Choroid plexus epithelial cell (primary cell): ENCODE measurements at places on chromosomes 2 and 18.
A peak's percentile ranks its signal among the peaks of the same experiment; 100 is the strongest.

GRCh38 chr2:202773301-202773973 lies 98.1 kb downstream of the ICA1L start:
- DNase-seq: no peak

- no peak for DNase-seq
These were observed 6.5 kb upstream of the SMAD2 start for GRCh38 chr18:47936952-47937351.

DNA sequence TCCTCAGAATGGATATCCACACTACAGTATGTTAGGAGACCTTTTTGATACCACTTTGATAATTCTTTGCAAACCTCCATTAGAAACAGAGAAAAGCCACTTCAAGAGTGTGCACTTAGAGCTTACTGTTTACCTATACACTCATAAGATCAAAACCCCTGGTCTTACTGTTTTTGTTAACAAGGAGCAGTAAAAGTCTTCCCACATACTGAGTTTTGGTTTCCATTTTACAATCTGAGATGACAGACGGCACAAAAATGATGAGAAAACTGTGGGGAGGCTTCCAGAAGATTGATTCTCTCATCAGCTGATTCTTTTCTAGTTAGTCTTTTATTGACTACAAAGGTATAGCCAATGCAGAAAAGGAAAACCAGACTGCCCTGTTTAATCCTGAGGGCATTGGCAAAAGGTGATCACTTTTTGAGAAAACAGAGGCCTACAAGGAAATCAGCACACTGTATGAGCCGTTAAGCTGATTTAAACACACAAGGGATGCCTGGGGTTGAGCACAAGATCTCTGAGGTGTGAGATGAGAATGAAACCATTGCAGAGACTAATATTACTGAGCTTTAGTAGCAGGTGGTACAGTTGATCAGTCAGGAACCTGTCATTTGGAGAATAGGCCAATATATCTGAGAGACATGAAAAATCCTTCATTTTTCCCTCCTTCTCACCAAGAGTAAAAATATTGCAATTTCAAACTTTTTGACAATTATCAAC lies 368.6 kb downstream of the GRB14 start:
- no peak for DNase-seq

DNA sequence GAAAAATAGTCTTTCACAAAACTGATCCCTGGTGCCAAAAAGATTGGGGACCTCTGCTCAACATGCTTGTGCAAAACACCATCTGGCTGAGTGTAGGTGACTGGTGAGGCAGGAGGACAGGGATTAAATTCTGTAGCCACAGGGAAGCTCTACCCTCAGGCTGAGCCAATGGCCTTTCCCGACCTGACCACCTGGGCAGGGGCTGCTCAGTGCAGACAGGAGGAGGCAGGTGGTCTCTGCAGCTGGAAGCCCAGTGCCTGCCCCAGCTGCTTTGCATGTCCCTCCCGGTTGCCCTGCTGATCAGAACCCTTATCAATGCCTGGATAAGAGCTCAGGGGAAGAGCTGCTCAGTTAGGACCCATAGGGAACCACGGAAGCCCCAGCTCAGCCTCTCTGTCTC lies 235.3 kb downstream of the ANKRD36 start:
- no peak for DNase-seq

- DNase-seq: no peak
These were observed 35.1 kb upstream of the CD8A start for GRCh38 chr2:86825693-86826381.

DNA sequence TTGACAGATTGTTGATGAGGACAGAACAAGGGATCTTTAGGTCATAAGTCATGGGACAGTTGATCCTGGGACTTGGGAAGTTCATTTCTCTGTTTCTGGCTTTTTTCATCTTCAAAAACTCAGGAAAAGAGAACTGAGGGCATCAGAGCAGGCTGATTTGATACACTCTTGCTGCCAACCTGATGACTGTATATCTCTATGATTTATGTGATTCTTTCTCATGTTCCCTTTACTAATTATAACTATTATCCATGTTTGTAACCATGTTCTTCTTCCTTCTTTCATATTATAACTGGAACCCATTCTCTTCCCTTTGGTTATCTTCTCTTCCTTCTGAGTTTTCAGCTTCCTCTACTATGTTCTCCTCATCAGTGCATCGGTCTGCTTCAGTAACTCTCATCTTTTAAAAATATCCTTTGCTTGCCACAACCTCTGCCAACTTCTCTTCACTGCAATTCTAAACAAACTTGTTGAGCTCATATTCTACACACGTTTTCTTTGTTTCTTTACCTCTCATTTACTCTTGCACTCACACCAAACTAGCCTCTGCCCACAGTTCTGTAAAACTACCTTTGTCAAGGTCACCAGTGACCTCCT lies 13.5 kb downstream of the RASGRP3 start:
- DNase-seq: no peak

GRCh38 chr2:70087702-70088597 lies 673 bp downstream of the PCBP1 start:
- peak; percentile 62 for DNase-seq

GRCh38 chr18:28063271-28063761 lies 113.6 kb downstream of the CDH2 start:
- DNase-seq: peak; percentile 38

DNA sequence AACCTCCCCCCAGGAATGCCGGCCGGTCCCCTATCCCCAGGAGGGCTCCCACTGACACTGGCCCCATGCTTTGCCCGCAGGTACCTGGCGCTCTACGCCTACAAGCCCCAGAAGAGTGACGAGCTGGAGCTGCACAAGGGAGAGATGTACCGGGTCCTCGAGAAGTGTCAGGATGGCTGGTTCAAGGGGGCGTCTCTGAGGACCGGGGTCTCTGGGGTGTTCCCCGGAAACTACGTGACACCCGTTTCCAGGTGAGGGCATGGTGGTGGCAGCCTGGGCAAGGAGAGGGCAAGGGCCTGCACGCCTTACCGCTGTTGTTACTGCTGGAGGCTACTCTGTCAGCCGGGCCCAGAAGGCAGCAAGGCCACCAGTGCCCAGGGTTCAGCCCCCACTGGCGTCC lies 181.3 kb downstream of the SEPTIN10 start:
- no peak for DNase-seq

- no peak for DNase-seq
These were observed 11.8 kb upstream of the ACOXL start for GRCh38 chr2:110720547-110720946.

DNA sequence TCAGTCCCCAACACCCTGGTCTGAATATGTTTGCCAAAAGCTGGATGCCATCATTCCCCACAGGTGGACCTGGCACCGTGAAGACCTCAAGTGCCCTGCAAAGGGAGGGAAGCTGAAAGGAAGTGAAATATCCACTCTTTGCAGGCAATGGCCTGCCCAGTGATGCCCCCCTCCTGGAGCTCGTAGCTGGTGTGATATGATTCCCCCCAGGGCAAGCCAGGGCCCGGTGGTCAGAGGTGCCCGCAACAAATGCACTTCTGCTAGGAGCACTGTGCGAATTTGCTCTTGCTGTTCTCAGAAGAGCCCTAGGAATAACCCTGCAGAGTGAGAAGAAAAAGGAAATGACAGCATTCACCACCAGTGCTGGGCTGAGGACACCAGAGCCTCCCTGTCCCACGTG lies 247.4 kb downstream of the KLHL29 start:
- no peak for DNase-seq

DNA sequence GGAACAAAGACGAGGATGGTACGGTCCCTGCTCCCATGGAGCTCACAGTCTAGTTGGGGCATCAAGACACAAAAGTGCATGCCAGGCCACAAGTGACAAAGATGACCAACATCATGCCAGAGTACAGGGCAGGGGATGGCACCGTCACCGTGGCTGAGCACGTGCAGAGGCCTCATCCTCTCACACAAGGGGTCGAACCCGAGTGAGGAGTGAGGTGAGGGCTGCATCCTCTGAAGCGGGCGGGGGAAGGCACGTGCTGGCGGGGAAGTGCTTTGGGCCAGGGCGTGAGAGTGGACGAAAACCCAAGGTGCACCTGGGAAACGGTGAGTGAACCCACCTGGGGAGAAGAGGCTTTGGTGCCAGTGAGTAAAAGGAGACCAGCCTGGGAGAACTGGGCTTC lies 41.0 kb downstream of the MRPL35 start:
- DNase-seq: no peak

GRCh38 chr2:5453220-5454050 lies 238.7 kb upstream of the SOX11 start:
- peak; percentile 62 for DNase-seq

DNA sequence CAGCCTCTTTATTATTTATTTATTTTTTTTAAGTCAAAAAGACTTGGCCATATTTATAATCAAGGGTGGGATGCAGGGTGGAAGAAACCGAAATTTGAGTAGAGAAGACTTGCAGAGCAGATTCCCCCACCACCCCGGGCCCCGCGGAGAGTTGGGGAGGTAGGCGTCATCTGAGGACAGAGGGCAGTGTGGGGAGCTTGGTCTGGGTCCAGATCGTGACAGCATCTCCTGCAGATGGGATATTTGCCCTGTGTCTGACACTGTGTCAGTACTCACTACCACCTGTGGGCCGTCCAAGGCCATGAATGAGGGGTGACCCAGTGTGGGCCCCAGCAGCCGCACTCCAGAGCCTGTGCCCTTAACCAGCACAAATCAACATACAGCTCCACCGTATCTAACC lies 10.5 kb upstream of the PRELID3A start:
- DNase-seq: no peak

DNA sequence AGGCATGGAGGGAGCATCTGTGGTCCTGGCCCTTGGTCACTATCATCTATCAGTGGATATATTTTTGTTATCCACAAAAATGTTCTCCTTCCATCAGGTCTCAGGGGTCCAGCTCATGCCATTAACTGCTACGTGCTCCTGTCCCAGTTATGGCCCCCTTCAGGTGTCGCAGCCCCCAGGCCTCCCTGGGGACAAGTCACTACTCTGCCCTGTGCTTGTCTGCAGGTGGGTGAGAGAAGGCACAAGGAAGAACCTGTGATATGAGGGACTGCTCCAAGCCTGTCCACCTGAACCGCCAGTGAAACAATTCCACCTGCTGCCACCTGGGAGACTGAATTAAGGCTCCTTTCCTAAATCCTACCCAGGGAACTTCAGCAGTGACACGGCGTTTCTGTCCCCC lies 229.6 kb upstream of the ID2 start:
- no peak for DNase-seq

DNA sequence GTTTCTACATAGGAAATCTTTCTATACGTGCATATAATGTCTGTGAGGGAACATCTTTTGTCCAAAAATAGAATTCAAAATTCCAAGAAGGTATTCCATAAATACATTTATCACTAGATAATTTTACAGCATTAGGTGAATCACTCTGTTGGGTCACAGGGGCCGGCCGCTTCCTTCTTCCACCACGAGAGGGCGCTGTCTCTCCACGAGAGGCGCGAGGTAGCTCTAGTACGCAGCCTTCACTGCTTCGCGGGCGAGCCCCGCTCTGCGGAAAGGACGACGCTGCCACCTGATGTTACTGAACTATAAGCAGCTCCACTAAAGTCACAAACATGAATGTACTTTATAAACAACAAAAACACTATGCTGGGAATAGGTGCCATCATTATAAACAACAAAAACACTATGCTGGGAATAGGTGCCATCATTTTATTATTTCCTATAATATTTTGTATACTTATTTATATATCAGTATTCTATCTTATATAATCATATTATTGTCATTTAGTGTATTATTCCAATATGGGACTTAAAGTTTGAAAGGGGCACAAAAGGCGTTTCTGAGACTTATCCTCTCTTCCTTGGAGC lies 69.4 kb upstream of the REV1 start:
- DNase-seq: peak; percentile 80

- DNase-seq: no peak
These were observed 8.4 kb downstream of the SIGLEC15 start for GRCh38 chr18:45833846-45834245.

GRCh38 chr18:44541781-44542180 lies 138.9 kb upstream of the SETBP1 start:
- DNase-seq: no peak

GRCh38 chr2:160609346-160609745 lies 115.7 kb upstream of the RBMS1 start:
- DNase-seq: no peak

DNA sequence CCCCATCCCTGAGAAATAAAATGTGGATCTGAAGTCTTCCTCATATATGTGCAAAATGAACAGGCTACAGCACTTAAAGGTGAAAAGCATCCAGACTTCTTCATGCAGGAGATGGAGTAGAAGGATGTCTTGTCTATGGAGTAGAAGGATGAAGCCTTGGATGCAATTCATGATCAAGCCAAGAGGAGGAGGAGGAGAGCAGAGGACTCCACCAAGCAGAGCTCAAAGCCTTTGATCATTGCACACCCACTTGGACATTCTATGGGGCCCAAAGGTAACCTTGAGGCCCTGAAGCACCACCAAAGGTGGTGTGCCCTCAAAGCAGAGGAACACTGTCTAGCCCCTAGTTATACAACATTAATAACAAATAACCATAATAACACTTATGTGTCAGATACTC lies 17.3 kb downstream of the ACMSD start:
- no peak for DNase-seq

DNA sequence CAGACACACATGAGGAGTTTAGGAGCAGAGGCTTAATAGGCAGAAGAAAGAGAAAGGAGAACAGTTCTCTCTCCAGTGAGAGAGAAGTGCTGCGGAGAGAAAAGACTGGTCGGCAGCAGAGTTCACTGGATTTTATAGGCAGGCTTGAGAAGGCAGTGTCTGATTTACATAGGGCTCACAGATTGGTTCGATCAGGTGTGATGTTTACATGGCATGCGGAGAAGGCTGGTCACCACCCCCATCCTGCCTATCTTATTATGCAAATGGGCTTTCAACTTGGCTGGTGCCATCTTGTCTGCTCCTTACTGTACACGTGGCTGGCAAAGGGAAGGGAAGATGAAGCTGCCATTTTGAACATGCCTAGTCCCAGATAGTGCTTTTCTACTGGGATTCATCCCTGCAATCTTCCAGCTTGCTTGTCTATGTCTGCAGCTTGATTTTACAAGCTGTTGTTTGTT lies 113.4 kb downstream of the AP1S3 start:
- no peak for DNase-seq

- no peak for DNase-seq
These were observed 679.1 kb downstream of the METTL4 start for GRCh38 chr18:1892191-1892590.
